Stimulated activated CD4-positive, alpha-beta T cell treated with anti-CD3 and anti-CD28 coated beads, Interleukin-4, amount 100 ng/mL, for 48 hours (primary cell): ENCODE measurements at places on chromosomes 3 and 15.

- no peak for DNase-seq
Measured at GRCh38 chr3:127043041-127043641, 60.2 kb downstream of the PLXNA1 start.

GRCh38 chr15:65192016-65192415 is 6.9 kb upstream of the CLPX start:
- DNase-seq = no peak

DNA sequence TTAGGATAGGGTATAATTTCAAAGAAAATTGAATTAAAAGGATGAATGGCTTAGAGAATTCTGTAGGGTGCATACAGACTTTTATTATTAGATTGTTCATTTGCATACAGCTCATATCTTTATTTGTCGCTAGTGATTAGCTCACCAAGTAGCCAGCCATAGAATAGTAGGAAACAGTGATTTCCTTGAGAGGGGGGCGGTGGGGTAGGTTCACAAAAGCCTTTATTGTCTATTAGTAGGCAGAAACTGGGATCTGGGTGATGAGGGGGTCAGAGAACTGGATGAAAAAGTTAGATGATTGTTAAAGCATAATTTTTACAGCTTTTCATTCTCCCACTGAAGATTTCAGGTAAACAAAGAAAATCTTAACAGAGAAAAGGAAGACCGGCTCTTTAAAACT is 77.6 kb upstream of the RAP2B start:
- DNase-seq = no peak

DNA sequence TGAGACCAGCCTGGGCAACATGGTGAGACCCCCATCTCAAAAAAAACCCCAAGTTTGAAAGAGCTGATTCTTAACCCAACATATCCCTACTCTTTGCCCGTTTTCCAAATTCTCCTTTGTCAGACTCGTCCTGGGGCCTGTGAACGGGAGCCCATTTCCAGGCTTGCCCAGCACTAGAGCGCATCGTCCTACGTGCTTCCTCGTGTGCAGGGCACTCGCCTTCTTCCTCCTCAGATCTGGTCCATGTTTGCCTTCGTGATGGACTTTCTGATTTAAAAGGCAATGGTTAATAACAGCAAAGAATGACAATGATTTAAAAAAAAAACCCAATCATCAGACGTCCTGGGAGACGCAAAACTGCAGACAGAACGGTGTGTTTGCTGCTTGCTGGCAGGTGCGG is 10.1 kb downstream of the MELTF start:
- no peak for DNase-seq

- DNase-seq = no peak
Measured at GRCh38 chr15:62136911-62137865, 27.9 kb downstream of the C2CD4B start.

DNA sequence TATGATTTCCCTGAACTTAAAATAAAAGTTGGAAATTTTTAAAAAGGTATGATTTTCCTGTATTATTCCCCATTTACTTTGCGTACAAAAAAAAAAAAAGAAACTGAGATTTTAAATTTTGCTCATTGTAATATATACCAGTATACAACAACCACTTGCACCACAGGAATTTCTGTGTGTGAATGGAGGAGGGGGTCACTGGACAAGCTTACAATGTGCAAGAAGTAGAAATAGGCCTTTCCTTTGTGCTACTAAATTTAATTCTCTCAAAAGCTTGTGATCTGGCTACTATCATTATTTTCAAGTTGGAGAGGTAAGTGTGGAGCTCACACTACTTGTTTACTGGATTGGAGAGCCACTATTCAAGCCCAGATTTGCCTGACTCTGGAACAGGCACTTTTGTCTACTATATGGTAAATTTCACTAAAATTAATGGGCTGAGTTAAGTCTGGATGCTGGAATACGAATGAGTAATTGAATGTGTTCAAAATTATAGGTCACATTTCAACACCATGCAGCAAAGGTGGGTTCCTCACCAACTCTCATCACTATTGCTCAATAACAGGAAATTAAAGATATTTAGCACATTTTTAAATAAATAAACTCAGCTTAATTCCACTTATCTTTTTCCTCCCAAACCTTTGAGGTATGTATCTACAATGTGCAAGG is 148.0 kb upstream of the MBNL1 start:
- no peak for DNase-seq

- DNase-seq = no peak
Measured at GRCh38 chr3:17742880-17743657, 638 bp upstream of the TBC1D5 start.

DNA sequence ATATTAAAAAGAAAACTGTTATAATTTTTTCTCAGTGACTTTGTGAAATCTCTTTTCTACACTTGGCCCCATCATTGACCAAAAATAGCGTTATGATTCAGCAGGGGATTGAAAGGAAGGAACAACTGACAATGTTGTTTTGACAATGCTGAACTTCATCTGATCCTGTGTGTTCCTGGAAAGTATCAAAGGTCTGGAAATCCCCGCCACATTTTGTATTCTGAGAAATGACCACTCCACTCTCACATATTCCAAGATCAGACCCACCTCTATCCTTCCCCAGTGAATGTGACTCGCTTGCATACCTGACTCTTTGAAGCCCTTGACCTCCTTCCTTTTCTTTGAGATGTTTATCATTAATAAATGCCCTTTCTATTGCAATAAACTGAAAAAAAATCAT is 9.7 kb upstream of the RIOX2 start:
- DNase-seq = no peak

- DNase-seq = no peak
Measured at GRCh38 chr3:194449913-194450312, 36.9 kb downstream of the ATP13A3 start.

- no peak for DNase-seq
Measured at GRCh38 chr3:97658668-97659285, 105.8 kb upstream of the ARL6 start.

DNA sequence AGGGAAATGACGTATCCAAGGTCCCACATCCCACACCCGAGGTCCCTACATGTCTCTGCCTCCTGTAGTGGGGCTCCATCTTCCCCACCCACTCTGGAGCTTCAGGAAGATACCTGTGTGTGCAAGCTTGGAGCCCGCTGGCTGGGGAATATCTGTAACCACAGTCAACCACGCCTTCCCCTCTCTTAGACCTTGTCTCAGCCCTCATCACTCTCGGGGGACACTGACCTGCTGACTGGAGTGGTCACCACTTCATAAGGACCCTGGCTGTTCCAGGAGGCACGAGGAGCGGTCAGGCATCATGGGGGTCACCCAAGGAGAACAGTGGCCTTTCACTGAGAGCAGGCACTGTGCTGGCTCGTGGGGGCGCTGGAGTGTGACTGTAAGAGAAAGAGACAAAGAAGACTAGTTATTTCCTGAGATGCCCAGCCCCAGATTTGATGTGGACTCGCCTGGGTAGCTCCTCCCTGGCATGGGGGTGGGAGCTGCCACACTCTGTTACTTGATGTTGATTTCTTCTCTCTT is 48.6 kb downstream of the CTXND1 start:
- no peak for DNase-seq

- DNase-seq = no peak
Measured at GRCh38 chr3:129336093-129336706, 57.5 kb downstream of the HMCES start.

GRCh38 chr3:196569003-196569516 is 600 bp downstream of the FBXO45 start:
- DNase-seq = peak; percentile 38

- DNase-seq = no peak
Measured at GRCh38 chr15:83794209-83794608, 140.3 kb downstream of the ADAMTSL3 start.

DNA sequence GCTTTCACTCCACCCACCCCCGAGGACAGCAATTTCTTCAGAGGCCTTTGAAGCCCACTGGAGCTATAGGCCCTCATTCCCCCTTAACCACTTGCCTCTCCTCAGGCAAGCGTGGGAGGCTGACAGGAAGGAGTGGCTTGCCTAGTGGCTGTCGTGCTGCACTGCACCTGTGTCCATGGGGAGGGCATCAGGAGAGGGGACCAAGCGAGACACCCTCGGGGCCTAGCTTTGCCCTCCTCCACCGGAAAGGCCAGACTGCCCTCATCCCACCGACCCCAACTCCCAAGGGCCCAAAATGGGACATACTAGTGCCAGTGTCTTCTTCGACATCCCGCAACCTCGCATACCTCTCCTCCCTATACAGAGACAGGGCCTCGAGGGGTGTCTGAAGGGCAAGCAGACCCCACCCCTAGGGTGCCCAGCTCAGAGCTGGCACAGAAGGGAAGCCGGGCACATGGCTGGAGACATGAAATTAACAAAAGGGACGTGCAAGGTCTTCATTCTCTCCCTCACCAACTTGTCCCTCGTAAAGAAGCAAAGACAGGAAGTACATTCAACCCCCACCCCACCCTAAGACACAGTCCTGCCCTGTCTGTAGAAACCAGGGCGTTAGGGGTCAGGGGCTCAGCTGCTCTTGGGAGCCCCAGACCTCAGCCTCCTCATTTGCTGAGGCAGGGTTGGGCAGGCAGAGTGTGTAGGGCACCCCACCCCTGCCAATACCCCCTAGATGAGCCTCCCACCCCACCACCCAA is 24.3 kb downstream of the VIPR1 start:
- peak; percentile 41 for DNase-seq

DNA sequence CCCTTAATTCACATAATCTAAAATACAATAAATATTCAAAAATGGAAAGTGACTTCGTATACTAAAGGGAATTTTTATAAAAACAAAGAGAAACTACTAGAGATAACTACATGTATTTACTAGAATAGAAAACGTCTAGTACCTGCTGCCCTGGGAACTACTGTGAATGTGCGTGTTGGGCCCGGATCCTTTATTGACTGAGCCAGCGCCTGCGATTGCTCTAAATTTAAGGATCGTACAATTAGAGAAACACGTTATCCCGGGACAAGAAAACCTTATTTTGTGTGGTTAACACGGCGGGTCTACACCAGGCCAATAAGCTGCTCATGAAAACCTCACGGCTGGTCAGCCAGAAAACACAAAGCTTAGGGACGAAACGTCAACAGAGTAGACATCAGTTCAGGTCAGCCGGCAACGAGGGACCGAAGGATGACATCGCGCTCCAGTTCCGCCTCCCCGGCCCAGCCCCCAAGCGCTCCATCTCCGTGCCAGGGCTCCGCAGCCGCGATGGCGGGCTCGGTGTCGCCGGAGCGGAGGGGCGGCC is 555 bp downstream of the TM2D3 start:
- DNase-seq = no peak

DNA sequence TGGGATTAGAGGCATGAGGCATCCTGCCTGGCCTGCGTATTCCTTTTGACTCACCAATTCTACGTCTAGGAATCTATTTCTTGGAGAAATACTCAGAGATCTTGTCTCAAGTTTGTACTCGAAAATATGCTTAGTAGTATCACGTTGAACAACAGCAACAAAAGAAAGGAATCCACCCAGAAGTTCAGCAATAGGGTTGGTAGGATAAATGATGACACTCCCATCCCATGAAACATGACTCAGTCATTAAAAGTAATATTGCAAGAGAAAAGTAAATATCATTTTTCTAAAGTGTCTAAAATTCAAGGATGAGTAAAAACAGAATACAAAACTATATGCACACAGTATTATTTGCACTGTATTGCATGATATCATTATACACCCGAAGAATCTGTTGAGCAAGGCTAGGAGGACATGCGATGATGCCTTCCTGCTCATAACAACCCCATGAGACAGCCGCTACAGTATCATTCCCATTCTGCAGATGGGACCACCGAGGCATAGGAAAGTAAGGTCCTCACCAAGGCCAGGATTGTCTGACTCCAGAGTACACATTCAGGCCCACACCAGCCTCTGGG is 61.5 kb downstream of the SLC6A1 start:
- DNase-seq = no peak

GRCh38 chr15:70047386-70048197 is 50.1 kb downstream of the TLE3 start:
- DNase-seq = no peak

- no peak for DNase-seq
Measured at GRCh38 chr3:58706395-58707167, 40.0 kb upstream of the FAM3D start.

GRCh38 chr3:116322750-116323375 is 122.4 kb downstream of the LSAMP start:
- no peak for DNase-seq

GRCh38 chr3:192834428-192834827 is 83.2 kb downstream of the MB21D2 start:
- no peak for DNase-seq

DNA sequence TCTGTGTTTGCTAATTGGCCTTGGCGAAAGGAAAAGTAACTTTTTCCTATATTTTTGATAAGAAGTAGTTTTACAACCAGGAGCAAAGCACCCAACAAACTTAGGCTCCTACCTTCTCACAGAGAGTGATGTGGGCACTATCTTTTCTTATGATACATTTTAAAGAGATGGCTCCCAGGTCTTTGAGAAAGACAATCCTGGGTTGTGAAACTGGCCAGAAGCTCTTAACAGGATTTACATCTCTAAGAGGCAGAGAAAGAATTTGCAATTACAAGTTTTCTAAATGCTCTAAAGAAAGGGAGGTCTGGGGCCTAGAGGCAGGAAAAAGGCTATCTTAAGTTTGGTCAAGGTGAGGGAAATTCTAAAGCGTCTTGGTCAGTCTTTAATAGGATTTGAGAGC is 609.7 kb downstream of the VGLL3 start:
- no peak for DNase-seq

GRCh38 chr3:28553175-28553574 is 204.6 kb upstream of the AZI2 start:
- no peak for DNase-seq
